ENCODE measurements at places on chromosomes 12 and 14.

DNA sequence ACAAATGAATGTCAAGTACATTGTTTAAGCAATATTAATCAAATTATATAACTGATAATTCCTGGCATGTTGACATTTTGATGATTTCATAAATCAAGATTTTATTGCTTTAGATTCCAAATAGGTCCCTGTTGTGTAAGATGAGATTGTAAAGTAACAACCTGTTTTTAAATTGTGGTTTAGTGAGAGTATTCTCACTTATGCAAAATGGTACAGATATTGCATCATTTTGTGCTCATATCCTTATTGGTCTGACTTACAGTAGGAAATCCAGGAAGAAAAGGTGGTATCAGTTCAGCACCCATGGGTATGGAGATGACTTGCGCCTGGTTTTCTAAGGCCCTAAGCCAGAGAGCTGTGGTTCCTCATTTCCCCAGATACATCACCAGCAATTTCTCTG lies 165.5 kb downstream of the KIF21A start:
- DNase-seq: no peak

DNA sequence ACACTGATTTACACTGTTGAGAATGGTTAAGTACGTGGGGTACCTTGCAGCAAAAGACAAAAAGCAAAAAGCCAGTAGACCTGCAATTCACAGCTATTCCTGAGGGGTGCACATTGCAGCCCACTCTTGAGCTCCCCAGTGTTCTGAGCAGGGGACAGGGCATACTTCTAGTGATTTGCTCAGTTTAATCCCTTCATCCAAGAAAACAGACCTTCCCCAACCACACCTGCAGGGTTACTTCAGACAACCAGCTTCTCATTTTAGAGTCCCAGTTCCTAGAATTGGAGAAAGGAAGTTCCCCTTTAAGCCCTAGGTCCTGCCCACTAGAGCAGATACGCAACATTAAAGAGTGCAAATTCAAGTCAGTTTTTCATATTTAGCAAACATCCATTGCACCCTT lies 3.6 kb upstream of the WSB2 start:
- DNase-seq: no peak

- no peak for DNase-seq
These were observed 912 bp downstream of the TM9SF1 start for GRCh38 chr14:24194186-24194872.

DNA sequence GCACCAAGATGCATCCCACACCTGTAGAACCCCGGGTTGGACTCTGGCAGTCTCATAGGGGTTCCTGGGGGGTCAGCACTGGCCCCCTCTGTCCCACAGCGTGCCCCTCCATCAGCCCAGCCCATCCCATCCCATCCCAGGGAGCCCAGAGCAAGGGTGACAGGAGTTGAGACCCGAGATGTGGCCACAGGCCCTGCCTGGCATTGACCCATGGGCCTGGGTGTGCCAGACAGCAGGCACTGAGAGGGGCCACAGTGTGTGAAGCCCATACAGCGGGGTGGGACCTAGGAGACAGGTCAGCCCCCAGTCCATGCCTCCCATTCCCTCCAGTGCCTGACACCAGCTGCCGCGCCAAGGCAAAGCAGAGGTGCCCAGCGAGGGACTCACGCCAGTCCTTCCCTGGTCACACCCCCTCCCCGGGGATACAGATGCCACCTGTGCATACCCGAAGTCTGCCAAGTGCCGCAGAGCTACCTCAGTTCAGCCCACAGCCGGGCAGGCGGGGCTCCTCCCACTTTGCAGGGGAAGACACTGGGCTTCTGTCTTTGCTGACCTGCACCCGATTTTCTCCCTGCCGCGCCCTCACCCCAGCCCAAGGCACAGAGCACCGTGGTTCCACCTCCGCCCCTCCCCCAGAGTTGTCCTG lies 50.4 kb downstream of the CYP46A1 start:
- no peak for DNase-seq

DNA sequence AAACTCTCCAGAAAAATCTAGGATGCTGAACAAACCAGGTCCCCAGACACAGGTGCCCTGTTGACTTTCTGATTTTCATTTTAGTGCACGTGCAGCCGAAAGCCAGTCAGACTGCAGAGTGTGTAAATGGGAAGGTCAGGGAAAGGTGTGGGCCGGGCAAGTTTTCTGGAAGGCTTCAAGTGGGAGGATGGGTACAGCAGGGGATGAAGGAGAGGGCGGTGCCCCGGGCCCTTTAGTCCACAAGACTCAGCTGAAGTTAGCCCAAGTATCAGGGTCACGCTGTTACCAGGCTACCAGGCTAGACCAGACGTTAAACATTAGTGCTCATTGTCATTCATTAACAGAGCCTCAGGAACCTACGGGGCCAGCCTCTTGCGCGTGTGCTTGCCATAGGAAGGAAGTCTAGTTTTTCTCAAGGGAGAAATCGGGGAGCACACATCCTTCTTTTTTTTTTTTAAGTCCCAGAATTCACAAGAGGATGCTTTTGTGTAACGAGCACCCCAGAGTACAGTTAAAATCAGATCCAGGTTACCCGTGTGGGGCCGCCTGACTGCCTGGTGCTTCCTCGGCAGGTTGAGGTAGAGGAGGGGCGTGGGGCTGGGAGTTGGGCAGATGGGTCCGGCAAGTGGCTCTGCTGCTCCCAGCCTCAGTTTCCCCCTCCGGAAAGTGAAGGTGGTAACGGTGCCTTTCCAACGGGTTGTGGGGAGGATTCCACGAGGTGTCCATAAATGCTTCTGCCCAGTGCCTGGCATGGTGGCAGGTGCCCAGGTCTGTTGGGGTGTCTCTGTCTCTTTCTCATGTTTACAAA lies 19.1 kb downstream of the BCL7A start:
- DNase-seq: no peak

DNA sequence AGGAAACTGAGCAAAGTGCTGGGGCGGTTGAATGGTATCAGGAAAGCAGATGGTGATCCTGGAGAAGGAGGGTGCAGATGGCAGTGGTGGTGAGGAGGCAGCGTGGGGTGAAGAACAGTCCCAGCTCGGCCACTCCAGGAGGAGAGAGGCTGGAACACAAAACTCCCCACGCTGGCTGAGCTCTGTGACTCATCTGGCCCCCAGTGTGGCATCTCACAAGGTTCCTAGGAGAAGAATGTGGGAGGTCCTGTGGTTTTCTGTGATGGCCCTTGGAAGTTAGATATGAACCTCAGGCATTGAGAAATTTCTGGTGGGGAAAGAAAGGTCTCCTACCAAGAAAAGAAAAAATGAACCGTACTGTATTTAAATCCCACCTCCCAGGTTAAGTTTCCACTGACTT lies 8.0 kb upstream of the NRXN3 start:
- no peak for DNase-seq

GRCh38 chr14:104604458-104605449 lies at the start of gene TMEM179:
Gene TMEM179, minus strand, starts transcription at chr14:104604772. Its CDS starts 31 bp downstream, at chr14:104604741.
- DNase-seq: no peak

DNA sequence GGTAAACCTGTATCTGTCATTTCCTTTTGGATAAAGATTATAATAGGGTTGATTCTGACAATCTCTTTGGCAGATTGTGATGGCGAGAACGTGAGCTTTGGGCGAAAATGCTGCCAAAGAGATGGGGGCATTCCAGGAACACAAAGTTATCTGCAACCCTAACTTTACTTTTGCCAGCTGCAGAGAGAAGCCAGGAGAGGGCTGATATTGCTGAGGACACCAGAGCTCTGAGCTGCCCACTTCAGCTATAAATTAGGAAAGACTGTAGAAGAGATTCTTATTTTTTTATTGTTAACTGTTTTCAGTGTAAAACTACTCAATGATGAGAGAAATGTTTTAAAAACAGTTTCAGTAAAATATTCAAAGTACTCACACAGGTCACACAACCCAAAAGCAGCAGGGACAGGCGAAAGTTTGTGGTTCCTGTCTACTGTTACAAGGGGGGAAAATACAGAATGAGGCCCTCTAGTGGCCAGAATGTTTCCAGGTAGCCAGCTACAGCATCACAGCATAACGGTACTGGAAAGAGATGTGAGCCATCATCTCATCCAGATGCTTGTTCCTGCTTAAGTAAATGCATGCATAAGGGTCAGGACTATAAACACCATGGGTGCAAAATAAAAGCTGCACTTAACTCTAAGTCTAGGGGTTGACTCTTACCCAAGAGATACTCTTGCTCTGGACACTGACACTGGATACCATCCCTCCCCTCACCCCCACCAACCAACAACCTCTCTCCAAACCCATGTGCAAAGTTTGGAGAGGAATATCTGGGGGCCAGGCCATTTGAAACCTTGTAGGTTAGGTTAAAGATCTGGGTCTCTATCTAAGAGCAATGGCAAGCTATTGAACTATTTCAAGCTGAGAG lies 498.4 kb downstream of the RMST start:
- no peak for DNase-seq

DNA sequence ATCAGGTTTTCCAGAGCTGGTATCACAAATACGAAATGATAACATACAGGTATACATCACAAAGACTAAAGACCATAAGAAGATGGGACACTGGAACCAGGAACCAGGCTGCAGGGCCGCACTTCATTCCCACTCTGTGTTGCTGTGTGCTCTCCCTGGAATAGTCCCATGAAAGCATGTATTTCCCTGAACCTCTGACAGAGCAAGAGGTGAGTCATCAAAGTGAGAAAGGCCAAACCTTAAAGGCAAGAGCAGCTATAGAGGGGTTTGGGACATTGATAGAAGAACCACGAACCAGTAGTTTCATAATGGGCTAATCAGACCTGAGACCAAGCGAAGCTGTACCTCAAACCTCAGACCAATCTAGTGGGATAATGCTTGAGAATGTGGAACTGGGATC lies 283.0 kb upstream of the PRKD1 start:
- no peak for DNase-seq

DNA sequence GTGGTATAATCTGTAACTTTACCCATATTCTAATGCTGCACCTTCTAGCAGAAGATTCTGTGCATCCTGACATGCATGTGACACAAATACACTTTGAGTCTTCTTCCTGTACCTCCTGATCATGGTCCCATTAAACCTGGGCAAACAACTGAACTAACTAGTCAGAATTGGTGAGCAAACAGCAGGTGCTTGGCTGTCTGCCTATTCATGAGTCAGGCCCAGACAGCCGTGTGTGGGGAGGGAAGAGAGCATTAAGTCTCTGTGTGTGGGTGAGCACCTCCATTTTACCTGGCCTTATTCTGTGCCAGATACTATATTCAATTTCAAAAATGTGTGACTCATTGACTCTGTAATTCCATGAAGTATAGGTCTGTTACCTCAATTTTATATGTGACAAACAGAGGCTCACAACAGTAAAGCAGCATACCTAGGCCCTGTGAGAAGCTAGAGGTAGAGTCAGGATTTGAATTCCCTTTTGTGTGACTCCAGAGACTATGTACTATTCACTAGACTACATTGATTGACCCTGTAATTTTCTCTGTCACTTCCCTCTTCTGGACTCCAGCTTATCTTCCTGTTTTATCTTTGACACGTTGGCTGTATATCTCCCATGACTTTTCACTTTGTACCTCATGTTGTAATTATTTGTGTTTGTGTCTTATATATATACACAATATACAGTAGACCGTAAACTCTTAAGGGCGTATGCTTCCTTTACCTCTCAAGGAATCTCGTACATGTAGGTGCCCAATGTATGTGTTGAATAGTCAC lies 32.2 kb downstream of the SUSD6 start:
- DNase-seq: no peak

- DNase-seq: no peak
These were observed 373.4 kb downstream of the NUAK1 start for GRCh38 chr12:105765053-105766014.

DNA sequence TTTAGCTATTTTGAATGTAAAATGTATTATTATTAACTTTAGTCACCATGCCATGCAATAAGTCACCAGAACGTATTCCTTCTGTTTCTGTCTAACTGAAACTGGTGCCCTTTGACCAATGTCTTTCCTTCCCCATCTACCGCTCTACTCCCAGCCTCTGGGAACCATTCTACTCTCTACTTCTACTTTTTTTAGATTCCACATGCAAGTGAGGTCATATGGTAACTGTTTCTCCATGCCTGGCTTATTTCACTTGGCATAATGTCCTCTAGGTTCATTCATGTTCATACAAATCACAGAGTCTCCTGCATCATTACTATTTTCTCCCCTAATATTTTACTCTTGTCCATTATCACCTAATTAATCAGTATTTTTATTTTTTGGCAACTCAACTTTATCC lies 160.1 kb downstream of the TMX1 start:
- no peak for DNase-seq

- no peak for DNase-seq
These were observed 14.8 kb downstream of the BDKRB1 start for GRCh38 chr14:96270565-96271420.

GRCh38 chr12:81492131-81492720 lies 266.9 kb downstream of the PPFIA2 start:
- no peak for DNase-seq
